Stomach (tissue), 19 donors: ENCODE measurements at places on chromosomes 1 and 21. TPM values are rescaled to one million over a fixed set of nuclear protein-coding genes. Genes with fewer than 3 reads are reported as not detected.

The HTR6 gene
- not detected for total RNA-seq

The DCDC2B gene
- not detected for total RNA-seq

The RBP7 gene
- not detected for total RNA-seq

The SLC45A3 gene
- total RNA-seq, result 30.1 TPM

The CD1B gene
- total RNA-seq, result not detected

The LCE1E gene
- total RNA-seq, result not detected

The RNPC3 gene
- total RNA-seq, result 26.8 TPM

The S100A3 gene
- total RNA-seq, result not detected

The FOXD3 gene
- not detected for total RNA-seq

The OR6N1 gene
- total RNA-seq, result not detected

The PPFIA4 gene
- total RNA-seq, result 1.4 TPM

The RAB25 gene
- 216 TPM for total RNA-seq

The TCHHL1 gene
- not detected for total RNA-seq

The PRDX6 gene
- total RNA-seq, result 202 TPM

The GBP6 gene
- total RNA-seq, result not detected

The LINGO4 gene
- total RNA-seq, result 3.2 TPM

The UQCRHL gene
- total RNA-seq, result not detected

The LENEP gene
- total RNA-seq, result 11.6 TPM

The CLIC6 gene
- total RNA-seq, result 43.8 TPM

The OPRD1 gene
- total RNA-seq, result not detected

The B4GALT3 gene
- 15.2 TPM for total RNA-seq

The PKNOX1 gene
- 88.7 TPM for total RNA-seq

The CFHR4 gene
- not detected for total RNA-seq

The WDR64 gene
- total RNA-seq, result not detected

The RAB13 gene
- total RNA-seq, result 43.7 TPM

The PHLDA3 gene
- total RNA-seq, result 4.0 TPM

The THAP3 gene
- 5.8 TPM for total RNA-seq

The GABRD gene
- not detected for total RNA-seq

The AK5 gene
- not detected for total RNA-seq

The TOR1AIP2 gene
- 19.7 TPM for total RNA-seq

The SPATA1 gene
- total RNA-seq, result not detected

The EVA1C gene
- 10.6 TPM for total RNA-seq

The SRSF10 gene
- total RNA-seq, result 60.7 TPM

The PPM1J gene
- total RNA-seq, result not detected

The SLAMF7 gene
- 0.45 TPM for total RNA-seq

The TMOD4 gene
- total RNA-seq, result not detected

The DCST1 gene
- not detected for total RNA-seq

The RNU1-4 gene
- total RNA-seq, result under 0.01 TPM

The S100A1 gene
- total RNA-seq, result not detected

The TFAP2E gene
- total RNA-seq, result 1.8 TPM

The KLHDC7A gene
- 1.8 TPM for total RNA-seq

The ANKRD35 gene
- total RNA-seq, result not detected

The IL6R gene
- total RNA-seq, result 29.5 TPM

The EIF4G3 gene
- 40.3 TPM for total RNA-seq

The GJB4 gene
- total RNA-seq, result 0.18 TPM

The FAM151A gene
- 0.73 TPM for total RNA-seq

The KRTAP19-8 gene
- total RNA-seq, result not detected

The TGFB2 gene
- total RNA-seq, result not detected

The OLFML2B gene
- total RNA-seq, result 1.8 TPM

The SLAMF6 gene
- total RNA-seq, result not detected

The CFHR1 gene
- not detected for total RNA-seq

The TSPAN2 gene
- total RNA-seq, result 6.7 TPM

The NUP210L gene
- 0.18 TPM for total RNA-seq

The SPOCD1 gene
- total RNA-seq, result 0.55 TPM
